NCI-H774 (cell line): ENCODE measurements at places on chromosomes 7 and 10.

- no peak for DNase-seq
Observed at GRCh38 chr7:106178593-106179134, 66.6 kb upstream of the SYPL1 start.

DNA sequence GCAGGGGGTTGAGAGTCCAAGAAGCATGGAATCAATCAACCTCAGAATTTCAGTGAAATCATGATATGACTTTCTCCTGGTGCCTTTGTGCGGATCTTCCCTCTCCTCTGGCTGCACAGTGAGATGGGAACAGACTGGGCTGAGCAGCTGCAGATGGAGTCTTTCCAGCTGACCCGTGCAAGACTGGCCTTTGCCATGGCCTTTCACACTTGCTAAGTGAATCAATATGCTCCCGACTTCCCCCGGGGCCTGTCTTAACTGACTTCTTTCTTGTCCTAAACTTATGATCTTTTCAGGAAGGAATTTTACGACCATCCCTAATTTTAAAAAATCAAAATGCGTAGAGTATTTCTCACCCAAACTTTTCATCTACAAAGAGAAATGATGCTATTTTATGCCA is 469.9 kb downstream of the GALNT17 start:
- no peak for DNase-seq

GRCh38 chr10:99605351-99605750 is 14.9 kb downstream of the SLC25A28 start:
- DNase-seq: no peak

GRCh38 chr10:103111031-103111917 is 81.8 kb downstream of the NT5C2 start:
- DNase-seq: no peak

- no peak for DNase-seq
Observed at GRCh38 chr7:71612911-71613310, 481.0 kb downstream of the GALNT17 start.

DNA sequence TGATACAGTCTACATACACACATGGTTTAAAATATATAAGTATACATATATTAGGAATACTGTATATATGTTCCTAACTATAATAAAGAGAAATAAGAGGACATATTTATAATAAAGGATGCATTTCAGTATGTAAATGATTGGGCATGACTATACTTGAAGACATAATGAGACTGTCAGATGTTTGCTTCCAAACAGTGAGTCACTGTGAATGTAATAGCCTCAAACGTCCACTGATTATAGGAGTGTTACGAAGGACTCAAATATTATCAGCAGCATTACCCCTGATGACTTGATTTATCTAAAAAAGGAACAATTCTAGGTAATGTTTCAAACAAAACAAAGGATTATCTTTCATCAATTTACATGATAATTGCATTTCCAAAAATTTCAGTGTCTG is 39.9 kb upstream of the NRBF2 start:
- DNase-seq: no peak

GRCh38 chr7:44511236-44511635 is 20.8 kb upstream of the NUDCD3 start:
- DNase-seq: no peak

DNA sequence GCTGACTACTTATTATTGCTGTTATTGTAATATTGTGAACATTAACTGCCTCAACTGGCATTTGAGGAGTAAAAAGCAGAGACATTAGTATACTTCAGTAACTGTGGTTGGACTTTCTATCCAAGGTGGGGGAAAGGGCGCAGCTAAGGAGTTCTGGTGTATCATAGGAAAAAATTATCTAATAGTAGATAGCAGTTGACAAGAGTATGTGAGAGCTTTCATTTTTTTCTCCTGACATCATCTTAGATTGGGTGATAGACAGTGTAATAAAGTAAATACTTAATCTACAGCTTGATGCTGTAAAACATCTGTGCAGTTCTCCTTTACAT is 68.9 kb downstream of the PHTF2 start:
- DNase-seq: no peak

GRCh38 chr10:3765146-3765545 is 19.9 kb downstream of the KLF6 start:
- no peak for DNase-seq

GRCh38 chr7:101554584-101555268 is 74.4 kb downstream of the MYL10 start:
- DNase-seq: no peak

GRCh38 chr10:69953851-69954250 is 98.8 kb upstream of the MACROH2A2 start:
- no peak for DNase-seq

DNA sequence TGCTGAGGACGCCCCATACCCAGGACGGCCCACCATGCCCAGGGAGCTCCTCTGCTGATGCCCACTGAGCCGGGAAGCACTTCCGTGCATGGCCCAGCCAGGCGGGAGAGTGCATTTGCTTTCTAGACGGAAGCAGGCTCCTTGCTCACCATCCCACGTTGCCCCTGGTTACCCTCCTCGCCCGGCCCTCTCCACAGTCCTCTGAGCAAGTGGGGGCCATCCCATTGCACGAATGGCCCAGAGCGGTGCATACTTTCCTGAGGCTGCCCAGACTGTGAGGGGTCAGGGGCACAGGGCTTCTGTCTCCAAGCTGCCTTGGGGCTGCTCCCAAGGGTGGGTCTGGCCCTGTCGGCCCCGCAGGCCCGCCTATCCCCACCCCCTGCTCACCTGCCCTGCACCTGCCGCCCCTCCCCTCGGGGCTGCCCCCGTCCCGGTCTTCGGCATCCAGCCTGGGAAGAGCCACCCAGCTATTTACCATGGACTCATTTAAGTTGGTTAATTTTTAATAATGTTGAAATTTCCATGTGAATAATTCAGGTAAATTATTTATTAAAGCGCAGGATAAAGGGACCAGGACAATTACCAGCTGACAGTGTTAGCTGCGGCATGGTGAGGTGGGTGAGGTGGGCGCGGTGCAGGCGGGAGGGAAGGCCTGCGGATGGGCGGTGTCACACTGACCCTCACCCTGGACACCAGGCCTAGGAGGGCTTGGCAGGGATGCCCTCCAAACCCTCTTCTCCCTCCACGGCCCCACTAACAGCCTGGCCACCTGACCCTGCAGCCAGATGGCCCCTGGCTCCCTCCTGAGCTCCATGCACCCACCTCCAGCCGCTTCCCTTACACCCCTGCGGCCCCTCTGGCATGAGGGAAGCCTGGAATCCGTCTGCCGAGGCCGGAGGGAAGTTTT is 104.4 kb downstream of the MICALL2 start:
- DNase-seq: no peak

DNA sequence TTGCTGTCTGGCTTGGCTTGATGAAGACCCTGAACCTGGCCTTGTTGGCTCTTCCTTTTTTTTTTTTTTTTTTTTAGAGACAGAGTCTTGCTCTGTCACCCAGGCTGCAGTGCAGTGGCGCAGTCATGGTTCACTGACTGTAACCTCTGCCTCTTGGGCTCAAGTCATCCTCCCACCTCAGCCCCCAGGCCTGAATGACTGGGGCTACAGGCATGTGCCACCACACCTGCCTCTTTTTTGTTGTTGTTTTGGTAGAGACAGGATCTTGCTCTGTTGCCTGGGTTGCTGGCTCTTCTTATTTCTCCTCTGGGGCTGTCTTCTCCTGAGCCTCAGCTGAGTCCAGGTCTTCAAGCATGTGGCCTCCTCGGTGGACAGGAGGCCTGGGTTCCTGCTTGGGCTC is 44.7 kb downstream of the PRF1 start:
- DNase-seq: no peak

GRCh38 chr7:28315565-28316410 is 96.5 kb upstream of the CREB5 start:
- no peak for DNase-seq

DNA sequence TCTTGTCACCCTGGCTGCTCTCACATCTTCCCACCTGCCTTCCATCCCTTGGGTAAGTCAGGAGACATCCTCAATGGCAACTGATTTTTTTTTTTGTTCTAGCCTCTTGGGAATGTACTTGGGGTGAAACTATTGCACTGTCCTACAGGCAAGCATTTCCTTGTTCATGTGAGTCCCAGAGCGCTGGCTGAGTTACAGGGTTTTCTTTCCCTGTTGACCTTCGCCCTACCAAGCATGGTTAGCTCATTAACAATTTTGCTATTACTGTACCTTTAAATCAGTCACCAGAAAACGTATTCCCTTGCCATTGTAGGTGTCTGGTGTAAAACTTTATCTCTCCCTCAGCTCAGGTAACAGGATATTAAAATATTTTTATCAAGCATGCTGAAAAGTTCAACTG is 98.9 kb downstream of the PRLHR start:
- no peak for DNase-seq

DNA sequence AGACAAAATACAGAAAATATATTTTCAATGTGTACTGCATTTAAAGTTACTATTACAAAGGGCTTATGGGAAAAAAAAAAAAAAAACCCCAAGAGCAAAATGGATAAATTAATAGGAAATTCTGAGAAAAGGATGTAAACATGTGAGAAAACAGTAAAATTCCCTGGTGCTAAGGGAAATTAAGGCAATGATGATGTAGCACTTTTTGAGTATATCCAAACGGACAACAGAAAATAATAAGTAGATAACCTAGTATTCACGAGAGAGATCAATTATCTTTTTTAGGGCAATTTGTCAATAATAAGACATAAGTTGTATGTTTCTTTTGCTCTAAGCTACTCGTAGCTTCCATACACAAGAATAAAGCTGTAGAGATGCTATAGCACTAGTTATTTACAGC is 80.2 kb downstream of the PARD3 start:
- no peak for DNase-seq

- DNase-seq: no peak
Observed at GRCh38 chr10:132062641-132063390, 2.9 kb upstream of the JAKMIP3 start.

DNA sequence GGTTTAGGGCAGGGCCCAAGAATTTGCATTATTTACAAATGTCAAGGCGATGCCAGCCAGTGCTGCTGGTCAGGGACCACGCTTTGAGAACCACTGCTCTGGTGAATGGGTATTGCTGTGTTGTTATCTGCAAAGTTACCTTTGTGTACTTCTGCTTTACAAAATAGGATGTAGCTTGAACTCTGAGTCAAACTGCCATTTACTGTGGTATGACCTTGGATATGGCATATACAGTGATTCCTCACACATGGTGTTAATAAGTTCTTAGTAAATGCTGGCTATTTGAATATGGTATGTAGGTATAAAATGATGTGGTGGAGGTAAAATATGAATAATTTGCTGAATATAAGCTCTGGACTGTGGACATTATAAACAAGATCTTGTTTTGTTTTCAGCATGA is 148.9 kb downstream of the AUTS2 start:
- DNase-seq: no peak

DNA sequence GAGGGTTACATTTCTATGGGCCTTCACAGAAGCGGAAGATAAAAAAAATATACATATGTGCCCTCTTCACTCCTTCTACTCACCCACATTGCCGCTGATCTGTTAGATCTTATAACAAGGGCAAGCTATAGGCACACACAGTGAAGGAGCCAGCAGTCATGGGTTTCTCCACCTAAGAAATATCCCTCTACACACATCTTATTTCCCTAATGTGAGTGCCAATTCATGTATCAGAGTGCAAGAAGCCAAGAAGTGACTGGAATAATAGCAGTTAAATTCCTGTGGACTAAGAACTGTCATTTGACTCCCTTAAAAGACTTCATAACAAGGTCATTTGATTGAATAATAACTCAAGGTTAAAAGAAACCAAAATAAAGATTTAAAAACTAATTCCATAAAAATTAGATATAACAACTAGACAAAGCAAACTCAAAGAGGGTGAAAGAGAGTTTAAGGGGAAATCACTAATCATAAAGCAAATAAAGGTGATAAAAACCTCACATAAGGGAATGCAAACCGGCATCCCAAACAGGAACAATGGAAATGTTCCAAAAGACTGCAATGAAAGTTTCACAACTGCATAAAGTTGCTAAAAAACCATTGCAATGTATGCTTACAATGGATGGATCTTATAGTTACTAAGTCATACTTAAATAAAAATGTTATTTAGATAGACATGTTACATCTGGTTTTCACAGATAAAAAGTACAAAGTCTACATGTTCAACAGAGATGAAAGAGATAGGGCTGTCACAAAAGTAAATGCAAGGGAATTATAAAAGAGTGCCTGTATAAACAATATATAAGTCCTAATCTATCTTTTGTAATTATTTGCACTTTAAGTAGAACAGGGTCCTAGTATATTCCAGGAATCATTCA is 42.8 kb downstream of the ARHGAP21 start:
- DNase-seq: no peak

- no peak for DNase-seq
Observed at GRCh38 chr7:141549582-141549981, 1.6 kb upstream of the AGK start.

- DNase-seq: no peak
Observed at GRCh38 chr7:31304446-31304845, 36.1 kb downstream of the NEUROD6 start.

GRCh38 chr7:22610263-22610662 is 110.3 kb upstream of the STEAP1B start:
- DNase-seq: no peak

DNA sequence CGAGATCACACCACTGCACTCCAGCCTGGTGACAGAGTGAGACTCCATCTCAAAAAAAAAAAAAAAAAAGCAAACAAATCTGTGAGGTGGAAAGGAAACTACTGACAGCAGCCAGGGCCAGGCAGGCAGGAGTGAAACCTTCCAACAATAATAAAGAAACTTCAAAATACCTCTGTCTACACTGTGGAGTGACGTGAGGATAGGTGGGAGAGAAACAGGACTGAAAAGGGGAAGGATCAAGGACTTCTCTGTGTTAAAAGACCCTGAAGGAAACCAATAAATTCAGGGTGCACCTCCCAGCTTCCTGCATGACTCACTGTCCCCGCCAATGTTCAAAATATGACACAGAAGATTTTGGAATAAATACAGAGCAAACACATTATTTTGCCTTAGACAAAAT is 82.9 kb downstream of the KIAA1549 start:
- no peak for DNase-seq
